Stimulated activated CD8-positive, alpha-beta memory T cell treated with anti-CD3 and anti-CD28 coated beads, Interleukin-15, amount 100 ng/mL, for 4 hours (primary cell): ENCODE measurements at places on chromosomes 16 and 17.

DNA sequence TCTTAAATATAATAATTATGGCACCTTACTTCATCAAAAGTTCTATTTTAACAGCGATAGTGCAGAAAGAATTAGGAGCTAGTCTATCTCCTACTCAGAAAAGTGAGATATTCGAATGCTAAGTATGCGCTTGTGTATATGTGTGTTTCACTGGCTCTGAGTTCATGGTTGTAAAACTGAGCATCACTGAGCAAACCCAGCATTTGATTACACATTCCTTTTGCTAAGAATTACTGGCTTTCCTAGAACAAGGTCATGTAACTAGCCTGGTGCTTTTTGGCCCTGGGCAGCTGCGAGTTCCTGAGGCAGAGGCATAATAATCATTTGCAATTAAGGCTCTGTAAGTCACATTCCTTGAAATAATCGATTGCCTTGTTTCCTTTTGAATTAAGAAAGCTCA, 157.2 kb downstream of the SNX29 start:
- DNase-seq = no peak

DNA sequence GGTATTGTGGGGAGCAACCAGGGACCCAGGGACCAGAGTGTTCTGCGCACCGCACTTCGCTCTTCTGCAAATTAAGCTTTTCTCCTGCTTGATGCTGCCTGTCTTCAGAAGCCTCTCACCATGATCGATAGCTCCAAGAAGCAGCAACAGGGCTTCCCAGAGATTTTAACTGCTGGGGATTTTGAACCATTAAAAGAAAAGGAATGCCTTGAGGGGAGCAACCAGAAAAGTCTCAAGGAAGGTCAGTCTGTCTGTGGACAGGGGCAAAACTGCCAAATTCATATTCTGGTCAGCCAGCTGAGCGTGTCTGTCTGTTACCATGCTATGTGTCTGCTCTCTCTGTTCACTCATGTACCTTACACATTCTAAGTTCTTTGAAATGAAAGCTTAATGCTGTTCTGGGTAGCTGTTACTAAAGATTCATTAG, 115.7 kb downstream of the MRTFB start:
- no peak for DNase-seq

DNA sequence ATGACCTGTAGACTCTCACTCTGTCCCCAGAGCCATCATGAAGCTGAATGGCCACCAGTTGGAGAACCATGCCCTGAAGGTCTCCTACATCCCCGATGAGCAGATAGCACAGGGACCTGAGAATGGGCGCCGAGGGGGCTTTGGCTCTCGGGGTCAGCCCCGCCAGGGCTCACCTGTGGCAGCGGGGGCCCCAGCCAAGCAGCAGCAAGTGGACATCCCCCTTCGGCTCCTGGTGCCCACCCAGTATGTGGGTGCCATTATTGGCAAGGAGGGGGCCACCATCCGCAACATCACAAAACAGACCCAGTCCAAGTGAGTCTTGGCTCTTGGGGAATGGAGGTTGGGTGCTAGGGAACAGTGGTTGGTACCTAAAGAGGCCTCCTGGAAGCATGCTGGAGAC, 41.0 kb downstream of the IGF2BP1 start:
- DNase-seq = no peak

GRCh38 chr17:64357191-64357981, 33.3 kb downstream of the PECAM1 start:
- no peak for DNase-seq

DNA sequence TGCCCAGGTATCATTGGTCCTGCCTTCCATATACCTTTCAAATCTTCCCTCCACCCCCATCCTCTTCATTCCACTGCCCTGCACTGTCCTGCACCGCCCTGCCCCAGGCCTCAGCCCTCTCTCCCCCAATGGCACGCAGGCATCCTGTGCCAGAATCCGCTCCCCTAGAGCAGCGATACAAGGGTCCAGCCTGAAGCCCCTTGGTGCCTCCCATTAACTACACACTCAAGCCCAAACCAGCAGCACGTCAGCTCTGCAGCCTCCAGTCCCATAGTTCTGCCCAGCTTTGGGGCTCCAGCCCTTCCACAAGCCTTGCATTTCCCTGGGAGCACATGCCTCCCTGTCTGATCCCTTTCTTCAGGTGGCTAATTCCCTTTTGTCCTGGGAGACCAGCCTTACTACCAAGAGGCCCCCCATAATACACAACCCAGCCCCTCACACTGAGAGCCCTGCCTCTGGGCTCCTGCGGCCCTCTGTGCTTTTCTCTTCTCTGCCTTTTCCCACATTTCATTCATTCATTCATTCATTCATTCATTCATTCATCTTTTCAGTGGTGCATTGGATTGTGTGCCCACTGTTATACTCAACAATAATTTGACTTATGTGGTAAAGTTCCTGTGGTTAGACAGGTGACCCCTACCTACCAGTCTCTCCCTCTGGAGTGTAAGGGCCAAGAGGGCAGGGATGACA, 26.8 kb upstream of the DLX3 start:
- no peak for DNase-seq
